Transverse colon (tissue), 4 donors: ENCODE measurements at places on chromosomes 6 and 20. TPM values are rescaled to one million over a fixed set of nuclear protein-coding genes. Genes with fewer than 3 reads are reported as not detected.

The GDAP1L1 gene
- total RNA-seq = not detected

The PPIL6 gene
- not detected for total RNA-seq

The IYD gene
- 16.0 TPM for total RNA-seq

The SLC35D3 gene
- not detected for total RNA-seq

The SYCP2 gene
- 1.1 TPM for total RNA-seq

The DDX43 gene
- total RNA-seq = not detected

GRCh38 chr6:43657221-43657802, 12.5 kb downstream of the RSPH9 start:
- no peak overlapping the region for H3K27ac ChIP-seq
- H3K27me3 ChIP-seq = no peaks in the 10 kb centered on the region
- no peak overlapping the region for H3K4me3 ChIP-seq

- H3K4me1 ChIP-seq = peaks cover 25% of the 10 kb centered on the region
- no peak for DNase-seq
- H3K4me3 ChIP-seq = no peak overlapping the region
- H3K36me3 ChIP-seq = no peaks in the 10 kb centered on the region
- H3K27me3 ChIP-seq = no peaks in the 10 kb centered on the region
- H3K27ac ChIP-seq = no peak overlapping the region
Observed at GRCh38 chr6:113351173-113351834, 505.8 kb upstream of the MARCKS start.

DNA sequence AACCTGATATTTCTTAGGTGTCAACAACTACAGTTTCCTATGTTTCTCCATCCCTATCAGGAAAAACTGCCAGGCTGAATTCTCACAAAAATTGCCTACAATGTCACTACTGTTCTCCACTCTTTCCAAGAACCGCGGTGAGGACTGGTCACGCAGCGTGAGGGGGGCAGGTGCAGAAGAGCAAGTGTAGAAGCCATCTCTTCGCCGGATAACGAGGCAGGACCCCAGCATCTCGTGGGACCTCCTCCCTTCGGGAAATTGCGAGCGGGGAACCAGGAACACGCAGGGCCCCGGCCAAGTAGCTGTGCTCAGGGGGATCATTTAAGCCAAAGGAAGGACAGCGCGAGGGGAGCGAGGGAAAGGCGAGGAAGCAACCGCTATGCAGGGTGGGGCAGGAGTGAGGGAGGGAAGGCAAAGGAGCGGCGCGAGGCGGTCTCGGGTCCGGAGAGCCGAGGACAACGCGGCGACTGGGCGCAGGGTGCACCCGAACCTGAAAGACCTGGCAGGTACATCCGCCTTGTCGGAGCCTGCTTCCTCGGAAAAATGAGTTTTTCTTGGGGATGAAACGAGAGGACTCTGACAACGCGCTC, 559 bp downstream of the APMAP start:
- H3K4me3 ChIP-seq = peak overlapping the region; percentile 96
- H3K27me3 ChIP-seq = no peaks in the 10 kb centered on the region
- peaks cover 15% of the 10 kb centered on the region for H3K4me1 ChIP-seq
- H3K27ac ChIP-seq = peak overlapping the region; percentile 96
- DNase-seq = peak; percentile 51

DNA sequence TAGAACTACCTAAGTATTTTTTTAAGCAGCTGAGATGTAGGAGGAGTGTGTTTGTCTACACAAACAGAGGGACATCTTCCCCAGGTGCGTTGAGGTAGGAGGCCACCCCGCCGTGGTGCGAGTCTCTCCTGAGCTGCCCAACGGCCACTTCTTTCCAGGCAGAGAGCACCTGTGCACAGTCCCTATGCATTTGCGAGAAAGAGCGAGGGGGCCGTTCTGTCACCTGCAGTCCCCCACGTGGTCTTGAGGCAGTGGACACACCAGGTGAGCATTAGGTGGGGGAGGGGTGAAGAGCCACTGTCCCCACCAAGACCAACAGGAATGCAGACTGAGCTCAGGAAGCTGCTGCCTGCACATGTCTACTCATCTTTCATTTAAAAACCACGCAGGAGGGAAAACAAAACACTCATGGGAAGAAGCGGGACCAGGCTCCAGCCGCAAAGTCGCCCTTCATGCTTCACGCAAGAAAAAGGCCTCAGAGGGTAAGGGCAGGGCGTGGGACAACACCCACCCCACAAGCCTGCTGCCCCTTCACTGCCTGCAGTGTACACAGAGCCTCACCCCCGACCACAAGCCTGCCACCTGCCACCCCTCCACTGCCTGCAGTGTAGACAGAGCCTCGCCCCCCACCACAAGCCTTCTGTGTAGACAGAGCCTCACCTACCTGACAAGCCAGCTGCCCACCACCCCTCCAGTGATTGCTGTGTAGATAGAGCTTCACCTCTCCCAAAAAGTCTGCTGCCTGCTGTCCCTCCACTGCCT, 142.0 kb downstream of the DLL1 start:
- peaks cover 6% of the 10 kb centered on the region for H3K4me1 ChIP-seq
- no peak overlapping the region for H3K4me3 ChIP-seq
- H3K27ac ChIP-seq = no peak overlapping the region
- H3K36me3 ChIP-seq = no peaks in the 10 kb centered on the region

- no peak overlapping the region for H3K27ac ChIP-seq
- H3K27me3 ChIP-seq = no peaks in the 10 kb centered on the region
- H3K4me1 ChIP-seq = peaks cover 71% of the 10 kb centered on the region
Observed at GRCh38 chr20:50099113-50099512, 13.8 kb downstream of the UBE2V1 start.

GRCh38 chr6:69665437-69665836, 131.4 kb downstream of the LMBRD1 start:
- no peaks in the 10 kb centered on the region for H3K27me3 ChIP-seq
- no peak overlapping the region for H3K27ac ChIP-seq
- DNase-seq = no peak
- H3K36me3 ChIP-seq = no peaks in the 10 kb centered on the region
- no peak overlapping the region for H3K4me3 ChIP-seq
- H3K4me1 ChIP-seq = no peaks in the 10 kb centered on the region

- H3K27me3 ChIP-seq = no peaks in the 10 kb centered on the region
- DNase-seq = no peak
- no peaks in the 10 kb centered on the region for H3K4me1 ChIP-seq
- H3K36me3 ChIP-seq = no peaks in the 10 kb centered on the region
Observed at GRCh38 chr6:10968776-10969175, 75.3 kb downstream of the ELOVL2 start.

DNA sequence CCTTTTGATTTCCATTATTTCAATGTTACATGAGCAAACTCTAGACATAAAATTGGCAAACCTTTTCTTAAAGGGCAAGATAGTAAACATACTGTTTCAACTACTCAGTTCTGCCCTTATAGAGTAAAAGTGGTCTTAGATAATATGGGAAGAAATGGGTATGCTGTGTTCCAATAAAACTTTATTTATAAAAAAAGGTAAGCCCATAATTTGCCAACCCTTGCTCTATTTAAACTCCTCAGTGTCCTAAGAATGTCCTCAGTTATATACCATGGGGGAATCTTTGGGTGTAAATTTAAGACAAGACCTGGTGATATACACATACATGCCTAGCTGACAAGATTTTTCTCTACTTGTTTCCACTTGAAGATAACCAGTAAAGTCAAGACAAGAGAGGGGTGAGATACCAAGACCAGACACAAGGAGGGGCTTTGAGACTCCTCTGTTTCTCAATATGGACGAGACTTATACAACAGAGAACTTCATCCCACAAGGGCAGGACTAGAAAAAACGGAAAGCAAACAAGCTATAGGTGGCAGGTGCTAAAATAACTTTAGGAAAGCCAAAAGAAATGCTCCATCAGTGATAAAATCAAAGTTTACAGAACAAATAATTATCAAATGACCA, 10.5 kb downstream of the SNX3 start:
- no peak for DNase-seq
- H3K4me3 ChIP-seq = no peak overlapping the region
- no peak overlapping the region for H3K27ac ChIP-seq
- H3K36me3 ChIP-seq = no peaks in the 10 kb centered on the region

GRCh38 chr6:29620630-29621029, 12.4 kb downstream of the GABBR1 start:
- no peaks in the 10 kb centered on the region for H3K36me3 ChIP-seq
- no peaks in the 10 kb centered on the region for H3K4me1 ChIP-seq
- no peak overlapping the region for H3K27ac ChIP-seq
- H3K27me3 ChIP-seq = no peaks in the 10 kb centered on the region

GRCh38 chr20:54416770-54417169, 58.6 kb upstream of the DOK5 start:
- no peak overlapping the region for H3K27ac ChIP-seq
- no peaks in the 10 kb centered on the region for H3K4me1 ChIP-seq
- no peak overlapping the region for H3K4me3 ChIP-seq
- no peak for DNase-seq
- H3K36me3 ChIP-seq = no peaks in the 10 kb centered on the region
- no peaks in the 10 kb centered on the region for H3K27me3 ChIP-seq

DNA sequence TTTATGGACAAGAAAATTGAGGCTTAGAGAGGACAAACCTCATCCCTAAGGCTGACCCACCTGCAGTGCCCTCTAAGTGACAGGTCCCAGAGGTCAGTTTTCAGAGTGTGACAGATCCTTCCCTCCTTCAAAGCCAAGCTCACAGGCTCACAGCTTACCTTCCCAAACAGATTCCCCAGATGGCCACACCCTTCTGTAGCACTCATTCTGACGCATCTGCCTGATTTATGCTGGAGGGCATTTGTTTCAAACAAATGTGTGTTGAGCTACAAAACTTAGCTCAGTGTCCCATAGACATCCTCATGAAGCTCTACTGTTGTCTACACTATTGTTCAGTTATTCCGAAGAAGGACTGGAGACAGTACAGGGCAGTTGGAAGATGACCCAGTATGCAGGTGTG, 60.6 kb upstream of the RIN2 start:
- no peak overlapping the region for H3K27ac ChIP-seq
- no peak overlapping the region for H3K4me3 ChIP-seq
- H3K4me1 ChIP-seq = peaks cover 4% of the 10 kb centered on the region

DNA sequence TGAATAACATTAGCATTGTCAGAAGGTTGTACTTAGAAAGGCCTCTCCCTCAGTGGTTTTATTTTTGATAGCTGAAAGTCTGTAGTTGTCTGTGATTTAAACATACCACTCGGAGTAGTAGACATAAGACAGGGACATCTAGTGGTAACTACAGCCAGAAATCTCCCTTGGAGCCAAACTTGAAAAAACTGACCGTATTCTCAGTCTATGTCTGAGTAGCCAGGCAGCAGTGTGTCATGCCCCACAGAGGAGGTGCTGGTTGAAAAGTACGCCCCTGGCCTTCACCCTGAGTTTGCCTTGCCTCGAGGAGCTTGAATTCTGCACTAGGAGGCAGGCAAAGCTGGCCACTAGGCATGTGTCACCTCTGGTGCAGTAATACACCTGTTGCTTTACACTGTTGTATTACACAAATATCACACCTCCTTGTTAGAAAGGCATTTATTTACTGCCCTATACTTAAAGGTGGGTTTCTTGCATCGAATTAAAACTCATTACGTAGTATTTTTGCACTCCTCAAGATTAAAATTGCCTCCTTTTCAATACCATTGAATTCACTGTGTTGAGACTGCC, 20.8 kb downstream of the ZBTB2 start:
- H3K27me3 ChIP-seq = no peaks in the 10 kb centered on the region
- H3K36me3 ChIP-seq = peaks cover 10% of the 10 kb centered on the region
- H3K27ac ChIP-seq = no peak overlapping the region
- H3K4me3 ChIP-seq = no peak overlapping the region
- peaks cover 3% of the 10 kb centered on the region for H3K4me1 ChIP-seq
- no peak for DNase-seq

DNA sequence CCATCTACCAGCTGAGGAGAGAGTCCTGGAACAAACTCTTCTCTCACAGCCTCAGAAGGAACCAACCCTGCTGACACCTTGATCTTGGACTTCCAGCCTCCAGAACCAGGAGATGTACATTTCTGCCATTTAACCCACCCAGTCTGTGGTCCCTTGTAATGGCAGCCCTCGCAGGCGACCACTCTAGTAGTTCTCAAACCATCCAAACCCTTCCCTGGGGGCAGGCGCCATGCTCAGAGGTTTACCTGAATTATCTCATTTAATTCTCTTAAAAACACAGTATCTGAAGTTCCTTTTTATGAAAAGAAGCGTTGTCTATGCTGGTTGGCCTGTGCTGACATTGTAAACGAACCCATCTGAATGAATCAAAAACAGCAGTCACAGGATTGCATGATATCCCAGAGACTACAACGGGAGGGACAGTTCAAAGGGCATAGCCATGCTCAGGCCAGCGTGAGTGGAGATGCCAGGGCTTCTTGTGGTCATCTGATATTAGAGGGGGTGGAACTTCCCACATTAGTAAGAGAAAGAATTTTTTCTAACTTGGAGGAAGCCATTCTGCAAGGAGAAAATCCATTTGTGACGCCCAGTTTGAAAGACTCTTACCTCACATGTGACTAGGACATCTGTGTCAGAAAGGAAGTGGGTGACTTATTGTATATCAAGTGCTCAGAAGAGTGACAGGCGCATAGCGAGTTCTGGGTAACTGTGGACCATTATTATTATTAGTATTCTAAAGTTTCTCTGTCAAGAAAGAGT, 17.2 kb upstream of the TAGAP start:
- no peaks in the 10 kb centered on the region for H3K36me3 ChIP-seq
- no peaks in the 10 kb centered on the region for H3K4me1 ChIP-seq
- H3K27me3 ChIP-seq = no peaks in the 10 kb centered on the region

DNA sequence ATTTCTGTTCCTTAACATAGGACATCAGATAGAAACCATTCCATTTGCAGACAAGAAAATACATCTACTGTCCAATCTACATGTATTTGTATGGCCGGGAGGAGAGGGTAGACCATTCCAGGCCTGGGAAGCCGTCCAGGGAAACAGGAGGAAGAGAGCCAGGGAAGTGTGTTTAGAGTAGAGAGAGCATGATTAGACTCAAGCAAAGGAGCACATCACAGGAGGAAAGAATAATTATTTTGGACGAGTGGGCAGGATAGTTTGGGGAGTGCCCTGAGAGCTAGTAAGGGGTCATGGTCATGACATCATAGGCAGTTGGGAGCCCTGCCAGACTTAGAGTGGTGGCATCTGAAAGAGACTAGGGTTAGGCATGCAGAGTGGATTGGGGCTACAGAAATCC, 250.0 kb downstream of the HIVEP2 start:
- H3K4me3 ChIP-seq = no peak overlapping the region
- no peaks in the 10 kb centered on the region for H3K27me3 ChIP-seq
- H3K36me3 ChIP-seq = no peaks in the 10 kb centered on the region
